ENCODE measurements at places on chromosomes 7 and 10.

DNA sequence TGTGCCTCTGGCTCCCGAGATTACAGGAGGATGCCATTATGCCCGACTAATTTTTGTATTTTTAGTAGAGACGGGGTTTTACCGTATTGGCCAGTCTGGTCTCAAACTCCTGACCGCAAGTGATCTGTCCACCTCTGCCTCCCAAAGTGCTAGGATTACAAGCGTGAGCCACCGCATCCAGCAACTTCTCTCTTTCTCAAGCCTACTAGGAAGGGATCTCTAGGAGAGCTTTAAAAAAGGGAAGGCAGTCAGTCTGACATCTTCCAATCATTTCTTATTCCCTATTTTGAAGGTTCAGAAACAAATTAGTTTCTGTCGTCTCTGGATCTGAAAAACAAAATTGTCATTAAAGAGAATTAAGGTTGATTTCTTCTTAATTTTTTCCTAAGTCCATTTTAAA is 2.5 kb upstream of the TMEM26 start:
- DNase-seq = no peak

DNA sequence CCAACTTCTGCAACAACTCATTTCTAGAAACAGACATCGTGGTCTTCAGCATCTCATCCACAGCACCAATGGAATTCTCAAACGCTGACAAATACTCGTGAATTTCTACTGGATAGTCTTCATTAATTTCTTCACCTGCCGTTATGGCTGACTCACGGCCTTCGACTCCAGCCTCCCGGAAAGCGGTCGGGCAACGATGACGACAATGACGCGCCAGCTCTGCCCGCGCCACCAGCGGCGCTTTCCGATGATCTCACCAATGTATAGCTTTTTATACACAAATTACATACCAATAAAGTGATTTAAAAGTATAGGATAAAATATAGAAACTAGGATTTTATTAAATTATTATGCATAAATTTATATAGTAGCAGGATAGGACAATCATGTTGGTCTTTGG is 65.7 kb downstream of the CCDC7 start:
- DNase-seq = no peak

DNA sequence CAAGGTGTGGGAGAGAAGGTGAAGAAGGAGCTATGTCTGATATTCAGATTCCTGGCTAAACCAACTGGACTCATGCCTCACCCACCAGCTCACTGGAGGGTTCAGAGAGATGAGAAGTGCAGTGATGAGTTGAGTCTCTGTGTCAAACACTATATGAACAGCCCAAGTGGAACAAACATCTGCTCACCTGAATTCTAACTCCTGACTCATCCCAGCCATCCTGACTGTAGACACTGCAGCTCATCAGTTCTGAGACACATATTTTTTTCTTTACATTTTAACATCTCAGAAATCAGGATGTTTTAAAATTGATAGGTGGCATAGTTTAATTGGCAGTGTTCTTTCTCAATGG is 27.3 kb downstream of the GSDME start:
- DNase-seq = no peak

GRCh38 chr7:110835218-110835617 is 255.7 kb upstream of the LRRN3 start:
- no peak for DNase-seq

DNA sequence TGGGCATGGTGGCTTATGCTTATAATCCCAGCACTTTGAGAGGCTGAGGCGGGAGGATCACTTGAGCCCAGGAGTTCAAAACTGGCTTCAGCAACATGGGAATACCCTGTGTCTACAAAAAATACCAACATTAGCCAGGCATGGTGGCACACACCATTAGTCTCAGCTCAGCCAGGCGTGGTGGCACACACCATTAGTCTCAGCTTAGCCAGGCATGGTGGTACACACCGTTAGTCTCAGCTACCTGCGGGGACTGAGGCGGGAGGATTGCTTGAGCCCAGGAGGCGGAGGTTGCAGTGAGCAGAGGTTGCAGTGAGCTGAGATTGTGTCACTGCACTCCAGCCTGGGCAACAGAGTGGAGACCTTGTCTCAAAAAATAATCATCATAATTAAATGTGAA is 9.0 kb downstream of the LRRC27 start:
- DNase-seq = no peak

GRCh38 chr7:106384373-106384772 is 99.6 kb upstream of the NAMPT start:
- no peak for DNase-seq

- no peak for DNase-seq
Measured at GRCh38 chr10:71933651-71934050, 30.5 kb upstream of the CHST3 start.

DNA sequence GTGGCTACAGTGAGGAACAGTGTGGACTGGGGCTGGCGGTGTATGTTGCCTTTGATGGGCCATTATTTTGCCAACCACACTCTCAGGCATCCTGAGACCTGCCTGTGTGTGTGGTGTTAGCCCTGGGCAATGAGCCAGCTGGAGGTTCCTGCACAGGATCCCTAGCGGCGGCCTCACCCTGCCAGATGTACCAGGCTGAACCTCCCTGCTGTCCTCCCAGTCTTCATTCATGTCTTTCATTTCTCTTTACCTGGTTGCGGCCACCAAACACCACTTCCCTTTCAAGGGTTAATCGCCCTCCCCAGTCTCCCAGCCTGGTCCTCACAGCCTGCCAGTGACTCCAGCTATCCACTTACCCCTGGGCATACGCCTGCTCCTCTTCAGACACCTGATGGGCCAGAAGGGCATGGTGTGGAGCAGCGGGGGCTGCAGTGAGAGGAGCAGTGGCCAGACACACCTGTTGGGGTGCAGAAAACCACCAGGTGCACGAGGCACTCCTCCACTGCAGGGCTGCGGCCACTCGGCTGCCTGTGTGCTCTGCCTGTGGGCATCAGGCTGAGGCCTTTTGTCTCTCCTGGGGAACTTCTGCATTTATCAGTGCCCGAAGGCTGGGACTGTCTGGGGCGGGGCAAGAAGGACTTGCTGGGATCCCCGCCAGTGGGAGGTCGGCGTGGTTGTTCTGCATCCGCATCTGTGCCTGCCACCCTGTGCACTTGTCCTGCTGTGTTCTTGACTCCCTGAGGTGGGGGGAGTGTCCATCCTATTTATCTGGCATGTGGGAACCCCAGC is 111.6 kb downstream of the ARHGAP22 start:
- no peak for DNase-seq

- DNase-seq = no peak
Measured at GRCh38 chr7:98758157-98758556, 111.7 kb downstream of the TMEM130 start.

DNA sequence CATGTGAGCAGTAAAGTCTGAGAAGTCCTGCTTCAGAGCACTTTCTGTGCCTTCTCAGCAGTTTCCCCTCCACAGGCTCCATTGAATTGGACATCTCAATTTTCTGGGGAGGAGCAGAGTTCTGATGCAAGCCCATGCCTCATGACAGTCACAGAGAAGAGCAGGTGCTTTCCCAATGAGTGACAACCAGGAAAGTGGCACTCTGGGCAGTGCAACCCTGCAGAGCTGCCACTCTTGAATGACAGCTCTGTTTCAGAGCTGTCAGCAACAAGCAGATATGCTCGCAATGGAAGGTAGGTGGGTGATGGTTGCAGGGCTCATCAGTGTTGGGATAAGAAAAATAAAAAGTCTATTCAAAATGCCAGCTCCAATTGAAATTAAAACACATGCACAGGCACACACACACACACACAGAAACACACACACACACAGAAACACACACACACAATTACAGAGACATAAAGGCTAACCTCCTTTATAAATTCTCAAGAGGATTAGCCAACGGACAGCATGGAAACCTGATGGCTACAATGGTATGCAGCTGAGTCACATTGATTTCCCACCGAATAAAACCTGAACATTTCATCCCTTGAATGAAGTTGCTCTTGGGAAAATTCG is 50.5 kb downstream of the C10orf67 start:
- DNase-seq = no peak

GRCh38 chr7:108049962-108050361 is 47.0 kb upstream of the LAMB1 start:
- no peak for DNase-seq

GRCh38 chr7:44819292-44819691 is 22.8 kb downstream of the PPIA start:
- no peak for DNase-seq

DNA sequence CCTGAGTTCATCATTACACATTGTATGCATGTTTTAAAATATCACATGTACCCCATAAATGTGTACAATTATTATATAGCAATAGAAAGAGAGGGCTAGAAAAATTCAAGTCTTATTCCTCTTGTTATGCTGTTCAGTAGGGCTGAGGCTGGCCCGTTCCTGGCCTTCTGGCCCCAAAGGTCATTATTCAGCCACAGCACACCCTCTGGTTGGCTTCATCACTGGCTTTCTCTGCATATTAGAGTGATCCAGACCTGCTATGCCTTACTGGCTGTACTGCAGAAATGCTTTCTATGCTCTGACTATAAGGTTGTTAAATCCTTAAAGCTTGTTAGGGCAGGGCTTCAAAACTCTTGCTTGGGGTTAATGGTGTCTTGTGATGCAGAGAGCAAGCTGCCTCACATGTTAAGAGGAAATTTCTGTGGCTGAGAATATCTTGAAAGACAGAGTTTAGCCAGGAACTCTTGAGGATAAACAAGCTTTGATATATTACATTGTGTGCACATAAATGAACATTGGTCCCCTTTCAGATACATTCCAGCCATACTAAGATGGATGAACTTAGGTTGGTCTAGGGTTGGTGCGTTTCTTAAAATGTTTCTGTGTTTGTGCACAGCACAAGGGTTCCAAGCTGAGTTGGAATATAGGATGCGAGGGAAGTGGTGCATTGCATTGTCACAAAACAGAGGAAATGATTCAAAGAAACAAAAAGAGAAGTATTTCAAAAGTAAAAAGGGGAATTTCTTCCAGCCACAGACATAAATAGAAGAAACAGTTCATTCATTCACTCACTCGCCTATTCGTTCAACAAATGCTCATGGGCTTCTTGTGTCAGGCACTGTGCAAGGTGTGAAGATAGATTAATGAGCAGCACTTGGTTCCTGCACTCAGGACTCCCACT is 61.6 kb upstream of the WDR11 start:
- DNase-seq = no peak

DNA sequence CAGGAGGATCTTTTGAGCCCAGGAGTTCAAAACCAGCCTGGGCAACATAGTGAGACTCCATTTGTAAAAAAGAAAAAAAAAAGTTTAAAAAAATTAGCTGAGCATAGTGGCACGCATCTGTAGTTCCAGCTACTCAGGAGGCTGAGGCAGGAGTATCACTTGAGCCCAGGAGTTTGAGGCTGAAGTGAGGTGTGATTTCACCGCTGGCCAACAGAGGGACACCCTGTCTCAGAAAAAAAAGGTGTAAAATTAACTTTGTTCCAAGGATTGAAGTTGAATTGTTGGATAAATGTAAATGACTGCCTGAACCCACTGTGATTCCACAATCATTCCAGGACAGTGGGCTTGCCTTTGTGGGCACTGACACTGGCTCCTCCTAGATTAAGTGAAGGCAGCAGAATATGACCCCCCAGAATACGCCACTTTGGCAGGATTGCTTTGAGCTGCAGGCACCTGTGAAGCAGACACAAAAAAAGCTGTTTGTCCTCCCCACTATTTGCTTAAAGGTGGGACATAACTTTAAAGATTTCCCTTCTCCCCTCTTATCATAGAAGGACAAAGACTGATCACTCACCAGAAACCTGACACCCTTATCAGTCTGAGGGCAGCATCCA is 57.2 kb upstream of the FOXI2 start:
- DNase-seq = no peak

Data from activated T-cell treated with anti-CD3 and anti-CD28 coated beads for 1 hour (primary cell).